ENCODE measurements at places on chromosomes 6 and 20. TPM values are rescaled to one million over a fixed set of nuclear protein-coding genes. Genes with fewer than 3 reads are reported as not detected.

DNA sequence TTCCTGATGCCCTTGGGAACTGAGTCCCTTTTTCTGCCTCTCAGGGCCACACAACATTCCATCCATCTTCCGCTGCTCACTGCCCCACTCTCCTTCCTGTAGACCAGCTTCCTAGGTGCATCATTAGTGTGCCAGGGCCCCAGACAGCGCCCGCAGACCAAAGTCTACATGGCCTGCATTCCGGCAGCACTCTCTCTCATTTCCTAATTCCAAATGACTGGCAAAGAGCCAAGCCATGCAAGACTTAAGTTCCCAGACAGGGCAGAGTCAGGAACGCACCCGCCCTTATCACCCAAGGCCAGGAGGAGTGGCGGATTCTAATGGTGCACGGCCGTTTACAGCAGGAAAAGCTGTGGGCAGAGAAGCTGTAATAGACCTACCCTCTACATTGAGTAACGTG is 159.8 kb upstream of the ARID1B start:
- peaks cover 13% of the 10 kb centered on the region for H3K4me1 ChIP-seq
- no peaks in the 10 kb centered on the region for H3K27me3 ChIP-seq
- H3K27ac ChIP-seq: no peak overlapping the region
- H3K36me3 ChIP-seq: no peaks in the 10 kb centered on the region

GRCh38 chr6:161303628-161304340 is 29.9 kb upstream of the AGPAT4 start:
- no peaks in the 10 kb centered on the region for H3K27me3 ChIP-seq
- DNase-seq: no peak
- no peak overlapping the region for H3K4me3 ChIP-seq
- peaks cover 4% of the 10 kb centered on the region for H3K4me1 ChIP-seq
- H3K36me3 ChIP-seq: no peaks in the 10 kb centered on the region
- no peak overlapping the region for H3K27ac ChIP-seq

- no peak within 1 kb of the TSS for H3K27ac ChIP-seq
- no peak for DNase-seq
- H3K4me1 ChIP-seq: peaks cover 30% of the 10 kb centered on the region
- H3K36me3 ChIP-seq: no peaks in the 10 kb centered on the region
- H3K27me3 ChIP-seq: peaks cover 5% of the 10 kb centered on the region
- H3K4me3 ChIP-seq: peak within 1 kb of the TSS; percentile 44
Observed at GRCh38 chr6:117265410-117266256, at the start of gene VGLL2. Gene VGLL2 (plus strand): TSS chr6:117265558. CDS start chr6:117265764, 206 bp downstream.

DNA sequence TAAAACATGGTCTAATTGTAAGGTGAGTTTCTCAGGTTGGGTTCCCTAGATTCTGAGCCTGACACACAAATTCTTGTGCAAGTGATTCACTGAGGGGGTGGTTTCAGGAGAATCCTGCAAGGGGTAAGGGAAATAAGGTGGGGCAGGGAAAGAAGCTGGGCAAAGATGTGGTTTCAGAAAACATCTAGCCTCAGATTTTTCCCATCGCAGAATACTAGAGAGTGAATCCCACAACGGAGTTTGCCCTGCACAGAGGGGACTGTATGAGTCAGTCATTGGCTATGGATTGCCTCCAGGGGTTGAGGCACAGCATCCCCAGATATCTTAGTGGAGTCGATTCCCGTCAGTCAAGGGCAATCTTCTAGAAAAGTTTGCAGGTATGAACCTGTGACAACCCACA is 65.2 kb downstream of the PRL start:
- no peak for DNase-seq
- no peak overlapping the region for H3K27ac ChIP-seq
- no peaks in the 10 kb centered on the region for H3K27me3 ChIP-seq
- no peak overlapping the region for H3K4me3 ChIP-seq
- H3K4me1 ChIP-seq: no peaks in the 10 kb centered on the region

GRCh38 chr20:50385733-50386640 is 124.2 kb upstream of the PTPN1 start:
- H3K4me1 ChIP-seq: peaks cover 64% of the 10 kb centered on the region
- H3K36me3 ChIP-seq: no peaks in the 10 kb centered on the region
- no peaks in the 10 kb centered on the region for H3K27me3 ChIP-seq
- H3K4me3 ChIP-seq: no peak overlapping the region
- peak; percentile 70 for DNase-seq

- no peak overlapping the region for H3K27ac ChIP-seq
- peak; percentile 20 for DNase-seq
- no peaks in the 10 kb centered on the region for H3K36me3 ChIP-seq
- H3K27me3 ChIP-seq: no peaks in the 10 kb centered on the region
Observed at GRCh38 chr20:44772636-44773035, 27.0 kb downstream of the KCNK15 start.

DNA sequence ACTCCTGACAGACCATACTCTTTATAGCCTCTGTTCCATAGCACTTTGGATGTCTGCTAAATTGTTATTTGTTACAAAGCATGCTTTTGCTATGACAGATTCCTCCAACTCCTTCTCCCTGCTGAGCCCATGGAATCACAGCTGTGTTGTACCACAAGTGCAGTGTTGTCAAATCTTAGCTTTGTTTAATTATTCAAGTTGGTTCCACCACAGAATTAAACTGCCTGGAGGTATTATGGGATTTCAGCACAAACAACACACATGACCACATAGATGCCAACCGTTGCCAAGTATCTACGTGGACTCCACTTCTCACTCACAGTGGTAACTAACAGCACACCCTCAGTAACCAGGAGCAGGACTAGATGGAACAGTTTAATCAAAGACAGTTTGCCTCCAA is 32.7 kb upstream of the MARCKS start:
- H3K36me3 ChIP-seq: no peaks in the 10 kb centered on the region
- no peaks in the 10 kb centered on the region for H3K27me3 ChIP-seq
- no peak for DNase-seq
- H3K4me1 ChIP-seq: no peaks in the 10 kb centered on the region

DNA sequence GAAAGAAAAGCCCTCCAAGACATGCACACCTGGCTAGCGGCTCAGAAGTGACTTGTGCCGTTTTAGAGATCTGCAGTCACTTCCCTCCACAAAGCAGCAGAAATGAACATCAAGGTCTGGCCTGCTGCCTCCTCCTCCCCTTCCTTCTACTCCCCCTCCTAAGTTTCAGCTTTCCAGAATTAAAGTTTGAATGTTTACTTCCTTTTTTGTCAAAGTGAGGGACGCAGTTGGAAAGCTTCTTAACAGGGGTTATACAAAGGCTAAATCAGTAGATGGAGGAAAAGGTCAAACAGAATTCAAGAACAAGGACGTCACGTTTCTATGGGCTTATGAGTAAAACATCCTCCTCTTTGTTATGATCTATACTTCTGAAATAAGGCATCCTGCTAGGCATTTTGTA is 227.7 kb downstream of the SLC35F1 start:
- peaks cover 3% of the 10 kb centered on the region for H3K4me1 ChIP-seq
- no peaks in the 10 kb centered on the region for H3K36me3 ChIP-seq
- H3K27me3 ChIP-seq: no peaks in the 10 kb centered on the region
- H3K27ac ChIP-seq: no peak overlapping the region
- DNase-seq: no peak
- no peak overlapping the region for H3K4me3 ChIP-seq

GRCh38 chr6:17869753-17870050 is 117.7 kb downstream of the KIF13A start:
- H3K36me3 ChIP-seq: no peaks in the 10 kb centered on the region
- H3K4me1 ChIP-seq: peaks cover 19% of the 10 kb centered on the region

DNA sequence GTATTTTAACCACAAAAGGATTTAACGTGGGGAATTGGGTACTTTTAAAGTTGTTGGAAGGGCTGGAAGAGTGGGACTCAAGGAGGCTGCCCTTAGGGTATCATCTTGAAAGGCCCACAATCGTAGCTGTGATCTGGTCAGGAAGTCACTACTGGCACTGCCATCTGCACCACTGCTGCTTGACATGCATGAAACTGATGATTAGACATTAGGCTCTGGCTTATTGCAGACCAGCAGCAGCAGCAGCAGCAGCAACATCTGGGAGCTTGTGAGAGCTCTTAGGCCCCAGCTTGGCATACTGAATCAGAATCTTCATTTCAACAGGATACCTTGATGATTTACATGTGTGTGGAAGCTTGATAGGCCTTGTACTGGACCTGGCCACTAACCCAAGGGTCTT is 68.6 kb downstream of the PHF20 start:
- no peaks in the 10 kb centered on the region for H3K4me1 ChIP-seq
- H3K27ac ChIP-seq: no peak overlapping the region
- H3K27me3 ChIP-seq: no peaks in the 10 kb centered on the region
- H3K4me3 ChIP-seq: no peak overlapping the region

DNA sequence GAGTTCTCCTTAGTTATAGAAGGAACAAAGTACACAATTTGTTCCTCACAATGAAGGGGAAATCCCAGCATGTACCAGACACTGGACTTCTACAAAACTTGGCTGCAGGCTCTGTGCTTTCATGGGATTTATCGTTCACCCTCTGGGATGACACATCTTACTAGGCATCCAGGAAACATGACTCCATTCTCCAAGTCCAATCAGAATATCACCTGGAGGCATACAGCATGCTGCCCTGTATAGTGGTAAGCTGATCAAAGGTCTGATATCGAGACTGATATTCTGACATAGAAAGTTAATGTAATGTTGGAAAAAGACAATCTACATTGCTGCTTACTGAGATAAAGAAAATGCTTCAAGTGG is 6.7 kb downstream of the RWDD2A start:
- no peaks in the 10 kb centered on the region for H3K36me3 ChIP-seq
- no peak overlapping the region for H3K4me3 ChIP-seq
- no peaks in the 10 kb centered on the region for H3K4me1 ChIP-seq
- no peaks in the 10 kb centered on the region for H3K27me3 ChIP-seq

GRCh38 chr6:83193747-83194566 is 800 bp downstream of the RWDD2A start:
- no peaks in the 10 kb centered on the region for H3K27me3 ChIP-seq
- H3K36me3 ChIP-seq: no peaks in the 10 kb centered on the region
- DNase-seq: peak; percentile 90
- H3K4me3 ChIP-seq: peak overlapping the region; percentile 77

GRCh38 chr20:57857969-57858368 is 148.2 kb upstream of the PMEPA1 start:
- H3K27ac ChIP-seq: no peak overlapping the region
- no peaks in the 10 kb centered on the region for H3K4me1 ChIP-seq
- no peaks in the 10 kb centered on the region for H3K27me3 ChIP-seq
- H3K4me3 ChIP-seq: no peak overlapping the region
- no peak for DNase-seq

DNA sequence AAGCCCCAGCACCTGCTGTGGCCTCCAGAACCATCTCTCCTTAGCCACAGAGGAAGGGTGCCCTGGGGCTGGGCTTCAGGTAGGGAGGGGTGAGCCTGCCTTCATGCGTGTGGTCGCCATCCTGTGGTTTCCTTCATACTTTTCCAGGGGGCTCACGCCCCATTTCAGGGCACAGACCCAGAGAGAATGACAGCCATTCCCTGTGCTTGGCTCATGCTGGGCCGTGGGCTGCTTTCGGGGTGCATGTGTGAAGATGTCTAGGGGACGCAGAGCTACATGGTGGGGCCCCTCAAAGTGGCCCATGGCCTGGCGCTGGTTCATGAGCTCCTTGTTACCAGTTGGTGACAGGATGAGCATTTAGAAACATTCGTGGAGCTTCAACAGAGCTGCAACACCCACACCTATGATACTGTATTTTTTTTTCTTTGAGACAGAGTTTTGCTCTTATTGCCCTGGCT is 190.3 kb upstream of the SLC24A3 start:
- no peaks in the 10 kb centered on the region for H3K27me3 ChIP-seq
- no peaks in the 10 kb centered on the region for H3K4me1 ChIP-seq
- H3K4me3 ChIP-seq: no peak overlapping the region
- DNase-seq: no peak

DNA sequence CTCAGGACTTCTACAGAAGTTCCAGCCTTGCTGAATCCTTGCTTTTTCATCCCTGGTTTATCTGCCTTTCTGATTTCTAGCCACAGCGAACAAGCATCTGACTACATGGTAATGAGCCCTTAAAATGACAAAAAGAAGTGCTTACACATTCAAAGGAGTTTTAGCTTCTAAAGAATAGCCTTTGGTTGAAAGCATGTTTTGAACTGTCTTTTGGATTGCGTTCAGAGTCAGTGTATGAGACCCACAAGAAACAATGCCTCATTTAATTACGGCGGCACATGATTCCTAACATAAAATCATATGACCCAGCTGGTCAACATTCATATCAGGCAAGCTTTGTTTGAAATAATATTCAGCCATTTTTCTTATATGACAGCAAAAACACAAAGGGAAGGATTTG is 784.2 kb downstream of the KIF16B start:
- no peak overlapping the region for H3K4me3 ChIP-seq
- H3K36me3 ChIP-seq: no peaks in the 10 kb centered on the region
- H3K27ac ChIP-seq: no peak overlapping the region
- no peaks in the 10 kb centered on the region for H3K27me3 ChIP-seq

- no peaks in the 10 kb centered on the region for H3K27me3 ChIP-seq
- DNase-seq: no peak
- no peak overlapping the region for H3K27ac ChIP-seq
- no peak overlapping the region for H3K4me3 ChIP-seq
- no peaks in the 10 kb centered on the region for H3K36me3 ChIP-seq
Observed at GRCh38 chr6:12811519-12811918, 95.0 kb downstream of the PHACTR1 start.

DNA sequence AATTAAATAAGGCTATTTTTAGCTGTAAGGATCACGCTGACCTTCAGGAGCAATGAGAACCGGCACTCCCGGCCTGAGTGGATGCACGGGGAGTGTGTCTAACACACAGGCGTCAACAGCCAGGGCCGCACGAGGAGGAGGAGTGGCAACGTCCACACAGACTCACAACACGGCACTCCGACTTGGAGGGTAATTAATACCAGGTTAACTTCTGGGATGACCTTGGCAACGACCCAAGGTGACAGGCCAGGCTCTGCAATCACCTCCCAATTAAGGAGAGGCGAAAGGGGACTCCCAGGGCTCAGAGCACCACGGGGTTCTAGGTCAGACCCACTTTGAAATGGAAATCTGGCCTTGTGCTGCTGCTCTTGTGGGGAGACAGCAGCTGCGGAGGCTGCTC is 84.0 kb downstream of the RAMACL start:
- peaks cover 17% of the 10 kb centered on the region for H3K36me3 ChIP-seq
- no peaks in the 10 kb centered on the region for H3K27me3 ChIP-seq
- no peaks in the 10 kb centered on the region for H3K4me1 ChIP-seq
- no peak overlapping the region for H3K27ac ChIP-seq
- DNase-seq: no peak

DNA sequence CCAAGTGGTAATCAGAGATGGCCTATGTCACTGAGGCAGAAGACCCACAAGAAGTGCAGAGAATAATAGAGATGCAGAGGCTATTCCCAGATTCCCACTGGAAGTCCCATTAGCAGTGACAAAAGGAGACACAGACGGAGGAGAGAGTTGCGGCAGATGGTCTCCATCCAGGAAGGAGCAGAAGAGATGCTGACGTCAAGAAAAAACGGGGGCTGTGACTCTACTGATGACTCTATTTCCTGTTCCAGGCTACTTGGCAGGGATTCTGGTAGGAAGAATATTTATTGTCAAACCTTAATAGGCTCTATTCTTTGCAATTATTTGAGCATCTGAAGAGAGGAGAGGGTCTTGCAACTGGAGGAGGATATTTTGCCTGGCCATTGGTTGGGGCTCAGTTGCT is 246.0 kb upstream of the ECI2 start:
- DNase-seq: no peak
- H3K36me3 ChIP-seq: no peaks in the 10 kb centered on the region
- no peak overlapping the region for H3K27ac ChIP-seq
- H3K4me3 ChIP-seq: no peak overlapping the region
- H3K4me1 ChIP-seq: no peaks in the 10 kb centered on the region

FUT9 gene
- not detected for total RNA-seq

DLK2 gene
- 1.9 TPM for total RNA-seq

MEP1A gene
- not detected for total RNA-seq

BANF2 gene
- total RNA-seq: not detected

LY6G6C gene
- not detected for total RNA-seq

OPN5 gene
- not detected for total RNA-seq

RPRD1B gene
- 45.8 TPM for total RNA-seq

SLC22A2 gene
- not detected for total RNA-seq

POPDC3 gene
- not detected for total RNA-seq

SPTLC3 gene
- total RNA-seq: 9.0 TPM

Measured in upper lobe of left lung (tissue), 6 donors.